ENCODE measurements at places on chromosomes 3 and 15. TPM values are rescaled to one million over a fixed set of nuclear protein-coding genes. Genes with fewer than 3 reads are reported as not detected.

Gene PGBD4
- 1.4 TPM for total RNA-seq

Gene ITPKA
- total RNA-seq = 0.24 TPM

Gene MITF
- total RNA-seq = 4.8 TPM

Gene ACOX2
- total RNA-seq = 4.7 TPM

Gene AQP9
- 0.42 TPM for total RNA-seq

Gene DUOX1
- total RNA-seq = 0.61 TPM

Gene TERC
- total RNA-seq = 136 TPM

Gene WDR49
- total RNA-seq = 0.90 TPM

Gene NRROS
- total RNA-seq = 6.3 TPM

Gene SLC12A1
- total RNA-seq = 0.05 TPM

Gene POLR2H
- 76.0 TPM for total RNA-seq

Gene CCDC12
- 47.4 TPM for total RNA-seq

Gene FOXL2
- not detected for total RNA-seq

Gene ISL2
- total RNA-seq = 0.09 TPM

Gene IVD
- total RNA-seq = 18.8 TPM

Gene PPCDC
- 11.3 TPM for total RNA-seq

Gene THAP10
- 0.52 TPM for total RNA-seq

Gene MASP1
- total RNA-seq = 0.14 TPM

Gene ANO10
- total RNA-seq = 5.2 TPM

Gene EIF1B
- total RNA-seq = 27.0 TPM

Gene CHRM5
- not detected for total RNA-seq

Gene HESX1
- total RNA-seq = 2.0 TPM

Gene INO80
- 12.9 TPM for total RNA-seq

Gene GOLGA6L10
- total RNA-seq = 0.47 TPM

Gene OR5K2
- not detected for total RNA-seq

Gene ARPP21
- 136 TPM for total RNA-seq

Gene ALDH1A3
- 1.0 TPM for total RNA-seq

Gene PPM1L
- total RNA-seq = 4.7 TPM

Gene NFKBIZ
- total RNA-seq = 7.7 TPM

Gene DAPK2
- 3.3 TPM for total RNA-seq

Gene HHLA2
- total RNA-seq = 0.24 TPM

Gene C3orf22
- total RNA-seq = not detected

Gene USP4
- 20.0 TPM for total RNA-seq

Gene FOXB1
- total RNA-seq = 0.05 TPM

Gene TGM4
- 0.14 TPM for total RNA-seq

Gene AKAP13
- 63.8 TPM for total RNA-seq

Measured in thymus (tissue), 14 donors.